ENCODE measurements at places on chromosomes 11 and 22.
A peak's percentile ranks its signal among the peaks of the same experiment; 100 is the strongest.

DNA sequence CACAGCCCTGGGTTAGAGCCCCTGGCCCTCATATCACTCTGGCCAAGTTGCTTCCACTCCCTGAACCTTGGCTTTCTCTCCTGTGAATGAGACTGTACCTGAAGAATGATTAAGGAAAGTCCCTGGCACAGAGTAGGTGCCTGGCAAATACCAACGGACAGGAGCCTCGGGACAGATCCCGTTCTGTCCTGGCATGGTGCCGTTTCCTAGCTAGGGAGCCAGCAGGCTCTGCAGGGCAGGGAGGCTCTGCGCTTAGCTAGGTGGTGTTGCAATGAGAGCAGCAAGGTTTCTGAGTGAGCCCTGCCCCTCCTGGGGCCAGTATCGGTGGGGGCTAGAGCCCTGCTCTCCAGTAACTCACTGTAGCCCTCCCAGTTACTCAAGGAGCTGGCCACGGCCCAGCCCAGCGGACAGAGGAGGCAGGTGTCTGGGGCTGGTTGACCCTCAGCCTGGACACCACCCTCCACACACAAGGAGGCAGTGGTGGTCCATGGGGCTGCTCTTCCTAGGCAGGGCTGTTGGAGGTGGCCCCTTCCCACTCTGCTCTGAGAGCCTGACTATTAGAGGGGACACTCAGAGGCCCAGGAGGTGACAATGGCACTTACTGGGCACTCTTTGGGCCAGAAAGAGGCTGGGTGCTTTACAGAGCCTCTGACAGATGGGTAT lies 74.4 kb downstream of the NFAM1 start:
- DNase-seq: no peak

DNA sequence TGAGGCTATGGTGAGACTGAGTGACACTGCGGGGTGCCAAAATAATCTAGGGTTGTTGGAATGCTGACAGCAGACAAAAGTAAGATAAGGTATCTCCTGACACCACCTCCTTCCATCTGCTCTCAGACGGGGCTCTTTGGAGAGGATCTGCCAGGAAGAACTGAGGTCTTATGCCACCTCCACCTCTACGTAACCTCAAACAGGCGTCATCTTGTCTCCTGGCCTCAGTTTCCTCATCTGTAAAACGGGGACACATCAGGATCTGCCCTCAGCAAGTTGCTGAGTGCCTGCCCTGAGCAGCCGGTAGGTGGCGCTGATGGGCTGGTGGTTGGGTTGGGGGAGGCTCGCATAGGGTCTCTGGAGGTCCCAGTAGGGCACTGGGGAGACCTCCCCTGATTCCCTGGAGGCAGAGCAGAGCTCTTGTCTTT lies 1.7 kb upstream of the MYEOV start:
- peak; percentile 23 for DNase-seq

DNA sequence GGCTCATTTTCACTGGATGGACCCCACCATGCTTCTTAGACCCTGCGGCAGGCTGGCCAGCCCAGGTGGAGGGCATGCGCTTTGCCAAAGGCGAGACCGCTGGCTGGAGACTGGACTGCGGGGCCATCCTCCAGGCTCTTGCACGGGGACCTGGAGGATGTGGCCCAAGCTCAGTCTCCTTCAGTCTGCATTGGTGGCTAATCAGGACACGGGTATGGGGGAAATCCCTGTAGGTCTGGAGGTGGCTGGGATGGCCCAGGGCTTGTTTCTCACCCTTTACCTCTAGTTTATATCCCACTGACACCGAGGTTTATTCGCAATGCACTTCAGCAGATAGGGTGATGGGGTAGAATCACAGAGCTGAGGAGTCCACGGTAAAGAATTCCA lies 45.0 kb downstream of the BCR start:
- DNase-seq: no peak

DNA sequence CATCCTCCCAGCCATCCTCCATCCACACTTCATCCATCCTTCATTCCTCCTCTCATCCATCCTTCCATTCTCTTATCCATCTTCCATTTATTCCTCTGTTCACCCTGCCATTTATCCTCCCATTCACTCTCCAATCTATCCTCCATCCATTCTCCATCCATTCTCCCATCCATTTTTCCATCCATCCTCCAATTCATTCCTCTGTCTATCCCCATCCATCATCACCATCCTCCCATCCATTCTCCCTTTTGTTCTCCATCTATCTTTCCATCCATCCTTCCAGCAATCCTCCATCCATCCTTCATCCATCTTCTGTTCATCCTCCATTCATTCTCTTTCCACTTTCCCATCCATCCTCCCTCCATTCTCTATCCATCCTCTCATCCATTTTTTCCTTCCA lies 28.7 kb downstream of the IGLL1 start:
- no peak for DNase-seq

- no peak for DNase-seq
Measured at GRCh38 chr11:72239849-72240460, 4.0 kb downstream of the PHOX2A start.

DNA sequence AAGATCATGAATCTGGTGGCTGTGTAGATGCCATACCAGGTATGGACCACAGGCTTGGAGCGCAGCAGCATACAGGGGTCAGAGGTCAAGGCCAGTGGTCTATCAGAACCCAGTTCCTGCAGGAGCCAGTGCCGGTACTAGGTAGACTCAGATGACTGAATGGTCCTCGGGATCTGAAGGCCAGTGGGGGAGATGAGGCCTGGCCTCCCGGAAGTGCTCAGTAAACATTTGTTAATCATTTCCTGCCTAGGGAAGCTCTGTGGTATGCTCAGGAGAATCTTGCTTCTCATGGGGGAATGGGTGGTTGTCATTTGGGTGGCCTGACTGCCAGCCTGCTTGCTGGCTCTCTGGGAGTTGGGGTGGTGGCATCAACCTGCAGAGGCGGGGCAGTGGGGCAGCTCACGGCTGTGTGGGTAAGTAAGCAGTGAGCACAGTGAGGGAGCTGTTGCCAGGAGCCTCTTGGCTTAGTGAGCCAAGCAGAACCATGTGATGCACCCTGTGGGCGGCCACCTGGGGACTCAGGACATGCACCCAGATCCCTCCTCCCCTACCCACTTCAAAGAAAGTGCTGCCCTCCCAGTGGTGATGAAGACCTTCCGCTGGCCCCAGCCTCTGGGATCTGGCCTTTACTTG lies 33.0 kb downstream of the PTPRJ start:
- DNase-seq: no peak

DNA sequence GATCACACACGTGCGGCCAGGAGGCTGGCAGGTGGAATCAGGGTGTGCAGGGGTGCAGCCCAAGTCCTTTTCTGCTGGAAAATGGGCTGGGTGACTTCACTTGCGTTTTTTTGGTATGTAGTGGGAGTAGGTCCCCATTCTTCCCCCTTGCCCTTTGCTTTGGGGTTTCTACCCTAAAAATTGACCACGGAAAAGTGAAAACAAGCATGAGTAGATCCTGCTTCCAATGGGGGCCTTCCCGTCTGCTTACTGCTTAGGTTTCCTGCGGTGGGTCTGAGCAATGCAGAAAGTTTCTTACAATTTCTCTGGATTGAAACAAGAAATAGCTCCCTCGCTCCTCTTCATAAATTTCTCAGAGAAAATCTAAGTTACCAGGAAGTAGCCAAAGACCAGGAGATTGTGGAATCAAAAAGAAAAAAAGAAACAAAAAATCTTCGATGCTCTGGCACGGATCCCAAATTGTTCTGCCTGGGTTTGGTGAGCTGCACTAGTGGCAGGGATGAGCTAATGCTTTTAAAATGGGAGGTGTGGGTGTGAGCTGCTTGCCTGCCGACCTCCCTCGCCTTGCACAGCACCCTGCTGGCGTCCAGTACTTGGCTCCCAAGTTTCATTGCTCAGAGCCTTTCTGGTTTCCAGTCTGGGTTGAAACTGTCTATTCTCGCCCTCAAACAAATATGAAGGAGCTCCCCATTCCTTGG lies 2.4 kb downstream of the TIMP3 start:
- DNase-seq: no peak

DNA sequence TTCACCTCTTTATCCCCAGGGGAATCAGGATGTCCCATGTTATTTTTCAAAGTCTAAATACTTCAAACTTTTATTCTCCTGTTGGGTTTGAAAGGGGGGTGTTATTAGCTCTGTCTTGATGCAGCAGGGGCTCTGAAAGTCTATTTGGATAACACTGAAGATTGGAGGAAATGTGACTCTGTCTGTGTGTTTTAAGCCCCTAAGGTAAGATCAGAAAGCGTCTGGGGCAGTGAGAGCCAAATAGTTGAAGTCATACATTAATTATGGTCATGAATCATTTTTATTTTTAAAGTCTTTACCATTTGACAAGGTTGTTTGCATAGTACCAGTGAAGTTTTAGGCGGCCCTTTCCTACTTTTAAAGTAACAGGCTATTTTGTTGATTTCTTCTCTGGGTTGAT lies 139.0 kb downstream of the UVRAG start:
- DNase-seq: no peak

DNA sequence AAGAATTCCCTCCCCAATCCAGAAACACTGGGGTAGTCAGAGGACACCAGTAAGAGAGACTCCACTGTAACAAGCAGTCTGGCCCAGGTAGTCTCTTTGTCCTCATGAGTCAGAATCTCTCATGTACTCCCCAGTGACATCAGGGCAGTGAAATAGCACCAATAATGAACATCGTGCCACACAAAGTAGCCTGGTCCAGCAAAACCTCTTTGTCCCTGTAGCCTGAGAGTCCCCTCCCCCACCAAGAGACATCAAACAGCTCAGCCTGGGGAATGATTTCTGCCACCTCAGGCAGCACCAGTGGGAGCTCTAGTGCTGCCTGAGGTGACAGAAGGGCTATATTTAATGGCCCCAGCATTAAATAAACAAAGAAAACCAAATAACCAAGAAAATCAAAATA lies 88.1 kb downstream of the SBF2 start:
- no peak for DNase-seq

DNA sequence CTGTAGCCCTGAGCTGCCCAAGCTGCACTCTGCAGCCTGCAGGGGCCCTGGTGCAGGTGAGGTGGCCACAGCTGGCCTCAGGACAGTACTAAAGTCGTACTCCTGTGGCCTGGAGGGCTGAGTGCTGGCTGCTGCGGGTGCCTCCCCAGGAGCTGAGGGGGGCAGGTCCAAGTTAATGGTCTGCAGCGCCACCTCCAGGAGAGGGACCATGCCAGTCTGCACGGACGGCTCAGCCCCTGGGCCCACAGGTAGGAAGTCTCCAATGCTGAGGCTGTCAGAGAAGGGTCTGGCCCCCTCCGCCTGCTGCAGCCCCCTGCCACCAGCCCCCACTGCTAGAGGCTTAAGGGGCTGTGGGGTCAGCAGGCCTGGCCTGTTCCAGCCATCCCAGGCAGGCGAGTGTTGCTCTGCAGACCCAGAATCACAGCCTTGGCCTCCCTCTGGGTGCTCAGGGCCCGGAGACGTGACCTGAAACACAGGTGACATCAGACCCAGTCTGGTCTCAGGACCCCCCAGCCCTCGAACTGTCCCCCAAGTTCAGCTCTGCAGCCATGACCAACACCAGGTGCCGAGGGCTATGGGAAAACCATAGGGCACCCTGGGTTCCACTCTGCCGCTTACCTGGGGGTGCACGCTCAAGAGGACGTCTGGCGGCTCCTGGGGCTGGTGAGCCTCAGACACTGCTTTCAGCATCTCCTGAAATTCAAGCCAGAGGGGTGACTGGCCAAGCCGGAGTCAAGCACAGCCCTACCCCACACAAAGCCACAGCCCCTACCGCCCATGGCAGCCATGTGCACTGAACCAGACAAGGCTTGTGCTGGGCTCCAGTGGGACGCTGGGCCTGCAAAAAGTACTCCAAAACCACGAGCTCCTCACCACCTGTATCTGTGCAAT lies 20.8 kb downstream of the SELENOO start:
- no peak for DNase-seq
